Thoracic aorta (tissue), 2 donors: ENCODE measurements at places on chromosomes 11 and 22.
A peak's percentile ranks its signal among the peaks of the same experiment; 100 is the strongest.

DNA sequence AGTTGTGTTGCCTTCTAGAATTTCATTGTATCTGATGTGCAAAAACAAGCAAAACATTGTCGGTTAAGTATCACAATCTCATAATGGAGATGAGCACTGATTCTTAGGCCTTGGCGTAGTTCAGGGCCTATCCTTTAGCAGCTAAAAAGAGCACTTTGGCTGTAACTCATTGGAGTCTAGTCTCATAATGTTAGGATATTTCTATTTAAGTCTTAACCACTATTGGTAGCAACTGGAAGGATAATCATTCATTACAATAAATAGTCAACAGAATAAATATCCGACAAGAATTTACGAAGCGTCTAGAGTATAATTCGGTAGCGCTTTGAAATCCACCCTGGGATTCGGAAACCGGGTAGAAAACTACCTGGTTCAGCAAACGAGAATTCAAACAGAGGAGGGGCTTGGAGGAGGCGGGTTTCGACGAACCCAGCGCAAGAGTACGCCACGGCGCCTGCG lies 461 bp upstream of the EED start:
- peak; percentile 38 for DNase-seq

DNA sequence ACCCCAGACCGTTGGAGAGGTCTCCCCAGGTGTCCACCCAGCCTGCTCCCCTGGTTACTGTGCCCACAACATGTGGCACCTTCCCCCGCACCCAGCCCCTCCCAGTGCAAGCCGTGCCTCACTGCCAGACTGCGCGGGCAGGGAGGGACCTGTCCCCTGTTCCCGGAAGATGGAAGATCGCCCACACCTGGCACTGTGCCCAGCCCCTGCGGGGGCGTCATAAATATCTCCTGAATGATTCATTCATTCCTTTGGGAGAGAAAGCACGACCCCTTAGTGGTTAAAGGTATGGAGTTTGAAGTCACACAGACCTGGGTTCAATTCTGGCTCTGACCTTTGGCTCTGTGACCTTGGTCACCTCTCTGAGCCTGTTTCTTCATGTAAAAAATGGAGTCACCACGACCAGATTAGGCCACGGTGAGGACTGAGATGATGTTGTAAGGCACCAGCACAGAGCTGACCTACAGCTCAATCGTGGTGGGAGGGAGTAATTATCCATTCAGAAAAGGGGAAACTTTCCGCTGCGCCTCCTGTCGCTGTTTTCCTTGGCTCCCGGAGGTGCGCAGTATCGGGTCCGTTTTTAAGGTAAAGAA lies 497 bp upstream of the SYT12 start:
- DNase-seq, result no peak

DNA sequence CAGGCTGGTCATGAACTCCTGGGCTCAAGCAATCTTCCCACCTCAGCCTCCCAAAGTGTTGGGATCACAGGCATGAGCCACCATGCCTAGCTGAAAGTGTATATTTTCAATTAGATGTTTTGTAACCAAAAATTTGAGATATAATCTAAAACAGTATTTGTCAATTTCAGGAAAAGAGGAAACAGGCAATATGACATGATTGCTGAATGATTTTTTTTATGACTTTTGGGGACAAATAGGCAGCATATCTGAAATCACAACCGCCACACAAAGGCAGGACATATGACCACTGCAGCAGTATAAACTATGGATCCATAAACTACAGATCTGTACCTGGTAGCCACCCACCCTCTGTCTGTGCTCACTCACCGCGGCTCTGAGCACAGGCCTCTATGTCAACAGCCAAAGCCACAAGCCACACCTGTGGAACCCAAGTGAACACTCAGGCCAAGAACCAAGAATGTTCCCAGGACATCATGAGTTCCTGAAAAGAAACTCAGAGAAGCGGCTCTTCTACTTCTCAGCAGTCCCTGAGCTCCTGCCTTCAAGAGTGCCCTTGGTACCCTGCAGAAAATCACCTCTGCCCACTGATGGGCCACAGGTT lies 22.5 kb downstream of the PISD start:
- no peak for DNase-seq

DNA sequence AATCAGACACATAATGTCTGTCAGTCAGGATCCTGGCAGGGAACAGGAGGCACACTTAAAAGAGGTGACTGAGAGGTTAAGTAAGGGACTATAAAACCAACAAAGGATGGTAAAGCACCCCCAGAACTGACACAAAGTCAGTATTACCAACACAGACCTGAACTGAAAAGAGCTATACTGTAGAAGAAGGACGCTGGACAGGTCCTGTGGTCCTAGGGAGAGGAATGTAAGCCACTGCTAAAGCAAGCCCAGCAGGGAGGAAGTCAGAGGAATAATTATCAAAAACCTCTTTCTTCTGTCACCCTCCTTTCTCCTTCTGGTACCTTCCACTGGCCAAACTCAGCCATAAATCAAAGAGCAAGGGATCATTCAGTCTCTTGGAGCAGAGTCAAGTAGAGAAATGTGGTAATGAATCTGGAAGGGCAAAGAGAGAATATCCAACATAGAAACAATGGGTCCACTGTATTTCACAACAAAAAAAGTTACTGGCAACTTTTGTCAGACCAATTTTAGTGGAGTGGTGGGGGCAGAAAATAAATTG lies 33.4 kb upstream of the ANGPTL5 start:
- no peak for DNase-seq
